Central memory CD8-positive, alpha-beta T cell (primary cell): ENCODE measurements at places on chromosomes 4 and X.

DNA sequence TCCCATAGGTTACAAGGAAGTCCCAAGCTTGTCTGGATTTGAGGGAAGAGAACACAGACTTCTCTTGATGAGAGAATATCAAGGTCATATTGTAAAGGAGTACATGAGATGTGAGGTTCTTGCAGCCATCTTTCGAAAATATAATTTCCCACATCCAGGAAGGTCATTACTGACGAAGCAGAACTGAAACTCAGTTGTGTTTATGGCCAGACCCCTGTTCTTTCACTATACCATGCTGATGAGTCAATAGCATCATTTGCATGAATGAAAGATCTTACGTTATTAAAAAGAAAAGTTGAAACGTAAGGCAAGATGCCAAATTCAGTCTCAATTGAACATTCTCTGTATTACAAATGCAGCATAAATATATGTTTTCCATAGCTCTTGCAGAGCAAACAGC is 14.2 kb upstream of the CCDC149 start:
- no peak for DNase-seq

GRCh38 chrX:11666164-11666563 is 444 bp upstream of the ARHGAP6 start:
- no peak for DNase-seq

DNA sequence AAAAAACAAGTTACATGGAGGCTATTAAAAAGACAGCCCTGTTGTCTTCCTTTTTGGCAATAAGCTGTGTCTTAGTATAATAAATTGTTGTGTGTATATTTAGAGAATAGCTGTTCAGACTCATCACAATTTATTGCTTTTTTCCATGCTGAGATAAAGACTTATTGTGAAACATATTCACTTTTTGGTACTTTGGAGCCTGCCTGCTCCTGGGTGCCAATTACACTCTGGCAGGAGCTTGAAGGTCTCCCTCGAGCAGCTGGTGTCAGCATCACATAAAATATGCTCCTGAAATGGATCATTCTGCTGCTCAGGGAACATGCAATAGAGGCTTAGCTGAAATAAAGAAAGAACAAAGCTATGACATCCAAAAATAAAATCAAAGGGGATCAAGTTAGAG is 211.6 kb upstream of the DKK2 start:
- no peak for DNase-seq

- DNase-seq: no peak
These were observed 10.1 kb upstream of the SH3TC1 start for GRCh38 chr4:8188743-8189550.

DNA sequence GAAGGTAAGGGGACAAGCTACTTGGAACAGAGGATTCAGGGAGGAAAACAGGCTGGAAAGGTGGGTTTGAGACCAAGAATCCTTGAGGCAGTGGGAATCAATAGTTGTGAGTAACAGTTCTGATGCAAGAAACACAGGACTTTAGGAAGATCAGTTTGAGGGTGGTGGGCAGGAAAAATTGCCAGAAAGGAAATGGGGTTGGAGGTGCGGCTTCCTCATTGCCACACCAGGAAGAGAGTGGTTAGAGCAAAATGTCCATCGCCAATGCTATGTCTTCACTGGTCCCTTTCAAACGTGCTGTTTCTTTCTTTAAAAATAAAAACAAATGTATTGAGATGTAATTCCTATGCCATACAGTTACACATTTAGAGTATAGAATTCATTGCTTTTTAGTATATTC is 57.1 kb upstream of the NOCT start:
- no peak for DNase-seq

DNA sequence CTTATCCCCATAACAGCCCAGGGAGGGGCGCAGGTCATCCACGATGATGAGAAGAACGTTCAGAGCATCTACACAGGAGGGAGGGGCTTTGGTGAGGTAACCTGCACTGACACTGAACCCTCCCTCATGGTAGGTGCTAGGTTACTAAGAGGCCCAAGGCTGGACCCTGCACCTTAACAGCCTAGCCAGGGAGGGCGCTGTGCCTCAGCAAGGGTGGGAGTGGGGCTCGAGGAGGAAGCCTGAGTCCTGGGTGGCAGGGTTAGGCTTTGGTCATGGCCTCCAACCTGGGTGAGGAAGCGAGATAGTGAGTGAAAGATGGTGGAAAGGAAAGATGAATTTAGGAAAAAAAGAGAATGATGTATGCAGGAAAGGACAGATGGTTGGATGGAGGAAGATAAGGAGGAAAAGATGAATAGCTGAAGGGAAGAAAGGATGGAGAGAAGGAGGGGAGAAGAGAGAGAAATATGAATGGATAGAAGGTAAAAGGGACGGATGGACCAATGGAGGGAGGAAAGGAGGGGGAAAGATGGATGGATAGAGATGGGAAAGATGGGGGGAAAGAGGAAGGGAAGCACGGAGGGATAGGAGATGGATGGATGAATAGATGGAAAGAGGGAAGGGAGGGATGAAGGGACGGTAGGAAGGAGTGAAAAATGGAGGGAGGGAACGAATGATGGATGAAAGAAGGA is 736 bp downstream of the IDS start:
- peak; percentile 75 for DNase-seq

- DNase-seq: no peak
These were observed 106.8 kb downstream of the ATG4A start for GRCh38 chrX:108198420-108198819.

- DNase-seq: no peak
These were observed 1601.7 kb upstream of the TENM3 start for GRCh38 chr4:180641495-180641894.
